H9 (cell line): ENCODE measurements at places on chromosomes 1 and 21.

DNA sequence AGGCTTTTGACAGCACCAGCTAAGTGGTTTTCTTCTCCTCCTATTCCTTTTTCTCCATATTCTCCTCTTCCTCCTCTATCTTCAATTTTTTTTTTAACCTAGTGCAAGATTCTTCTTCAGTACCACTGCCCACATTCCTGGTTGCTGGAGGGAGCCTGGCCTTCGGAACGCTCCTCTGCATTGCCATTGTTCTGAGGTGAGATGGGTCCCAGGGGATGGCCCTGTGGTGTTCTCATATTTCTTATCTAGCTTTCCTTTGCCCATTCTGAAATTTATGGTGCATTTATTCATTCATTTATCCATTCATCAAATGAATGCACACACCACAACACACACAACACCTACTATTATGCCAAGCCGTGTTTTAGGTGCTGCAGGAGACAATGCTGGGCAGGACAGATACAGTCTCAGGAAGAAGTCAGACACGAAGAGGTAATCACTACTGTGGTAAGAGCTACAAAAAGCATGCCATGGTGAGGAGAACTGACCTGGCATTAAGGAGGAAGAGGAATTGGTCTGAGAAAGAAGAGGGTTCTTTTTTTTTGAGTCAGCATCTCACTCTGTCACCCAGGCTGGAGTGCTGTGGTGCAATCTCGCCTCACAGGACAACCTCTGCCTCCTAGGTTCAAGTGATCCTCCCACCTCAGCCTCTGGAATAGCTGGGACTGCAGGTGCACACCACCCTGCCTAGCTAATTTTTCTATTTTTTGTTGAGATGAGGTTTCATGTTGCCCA lies 47.5 kb upstream of the TDRD10 start:
- DNase-seq, result no peak

DNA sequence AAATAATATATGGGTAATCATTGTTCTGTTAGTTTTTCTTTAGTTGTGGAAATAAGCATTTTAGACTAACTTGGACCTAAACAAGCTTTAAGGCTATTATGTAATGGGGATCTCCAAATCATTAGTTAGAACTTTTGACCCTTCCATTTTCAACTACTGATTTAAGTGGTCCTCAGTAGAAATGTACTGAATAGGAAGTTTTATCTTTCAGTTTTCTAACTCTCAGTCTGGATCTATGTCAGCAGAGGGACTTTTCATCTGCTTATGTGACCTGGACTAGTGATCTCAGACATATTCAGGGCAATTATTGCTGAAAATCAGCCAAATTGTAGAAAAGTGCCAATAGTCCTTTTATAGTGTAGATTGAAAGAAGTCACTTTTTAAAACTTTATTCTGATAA lies 56.0 kb downstream of the SASS6 start:
- DNase-seq, result no peak

- DNase-seq, result no peak
These were observed 101.3 kb downstream of the CRYAA start for GRCh38 chr21:43269957-43270705.

GRCh38 chr1:36172017-36172747 lies 16.2 kb downstream of the MAP7D1 start:
- no peak for DNase-seq

GRCh38 chr21:44458971-44459711 lies 3.8 kb downstream of the LRRC3 start:
- DNase-seq, result no peak

- DNase-seq, result peak; percentile 58
These were observed 60.7 kb upstream of the COG2 start for GRCh38 chr1:230581446-230582079.

DNA sequence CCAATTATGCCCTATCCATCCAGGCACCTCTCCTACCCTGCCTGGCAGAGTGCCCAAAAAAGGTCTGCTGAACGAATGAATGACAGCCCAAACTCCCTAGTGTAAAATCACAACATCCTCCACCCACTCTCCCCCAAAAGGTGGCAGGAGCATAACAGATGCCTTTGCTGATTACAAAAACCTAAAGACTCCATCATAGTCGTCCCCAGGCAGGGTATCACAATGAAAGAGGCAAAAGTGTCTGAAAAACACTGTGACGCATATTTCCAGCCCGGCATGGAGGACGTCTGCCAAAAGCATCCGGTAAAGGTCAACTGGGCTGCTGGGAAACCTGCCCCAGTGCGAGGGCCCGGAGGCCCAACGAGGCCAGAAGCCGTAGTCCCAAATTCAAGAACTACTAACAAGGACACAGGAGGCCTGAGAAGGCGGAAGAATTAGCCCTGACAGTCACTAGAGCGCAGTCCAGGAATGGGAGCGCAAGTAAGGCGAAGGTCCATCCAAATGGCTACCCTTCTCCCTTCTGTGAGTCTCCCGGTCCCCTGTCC lies 576 bp downstream of the SMIM12 start:
- no peak for DNase-seq

- no peak for DNase-seq
These were observed 105.5 kb downstream of the HHAT start for GRCh38 chr1:210434223-210434622.

DNA sequence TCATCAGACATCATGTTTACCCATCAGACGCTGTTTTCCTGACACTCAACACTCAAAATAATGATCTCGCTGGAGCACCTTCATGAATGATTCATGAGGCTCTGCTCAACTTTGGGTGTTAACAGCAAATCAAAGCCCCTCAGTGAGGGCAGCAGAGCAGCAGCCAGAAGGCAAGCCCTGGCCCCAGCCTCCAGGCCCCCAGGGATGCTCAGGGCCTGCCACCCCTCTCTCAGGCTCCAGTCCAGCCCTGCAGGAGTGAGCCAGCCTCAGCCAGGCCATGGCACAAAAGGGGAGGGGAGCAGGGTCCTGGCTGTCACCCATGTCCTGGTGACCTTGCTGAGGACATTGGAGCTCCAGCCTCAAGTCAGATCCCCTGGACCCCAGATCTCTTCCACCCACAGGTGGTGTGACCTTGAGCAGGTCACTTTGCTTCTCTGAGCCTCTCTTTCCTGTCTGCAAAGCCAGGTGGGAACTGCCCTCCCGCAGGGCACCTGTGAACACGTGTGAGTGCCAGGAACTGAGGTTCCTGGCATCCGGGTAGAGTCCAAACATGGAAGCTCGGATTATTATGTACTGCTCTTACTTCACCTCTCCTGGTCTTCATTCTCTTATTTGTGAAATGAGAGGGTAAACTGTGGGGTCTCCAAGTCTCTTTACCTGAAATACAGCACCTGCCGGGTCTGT lies 161.6 kb upstream of the VAMP3 start:
- no peak for DNase-seq
